ENCODE measurements at places on chromosomes 7 and 10.

DNA sequence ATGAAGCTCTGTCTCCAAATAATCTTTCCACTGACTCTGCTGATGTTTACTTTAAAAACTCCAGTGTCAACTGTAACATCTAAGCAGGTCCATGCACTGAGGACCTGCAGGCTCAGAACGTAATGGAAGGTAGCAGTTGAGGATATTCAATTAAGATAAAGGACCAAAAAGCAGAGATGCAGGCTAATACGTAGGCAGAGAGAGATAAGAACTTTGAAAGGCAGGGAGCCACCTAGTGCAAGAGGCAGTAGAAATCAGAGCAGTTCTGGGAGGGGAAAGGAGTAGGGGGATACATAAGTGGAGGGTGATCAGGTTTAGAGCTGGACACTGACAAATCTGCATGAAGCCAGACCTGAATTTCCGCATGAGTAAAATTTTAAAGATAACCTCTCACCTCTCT lies 114.5 kb upstream of the POM121L12 start:
- DNase-seq, result no peak

- DNase-seq, result no peak
Measured at GRCh38 chr7:79281426-79281825, 172.0 kb downstream of the MAGI2 start.

GRCh38 chr7:100726996-100727761 lies 6.2 kb upstream of the ZAN start:
- DNase-seq, result no peak

- DNase-seq, result no peak
Measured at GRCh38 chr10:62755662-62756653, 48.6 kb upstream of the ADO start.

- no peak for DNase-seq
Measured at GRCh38 chr7:148761499-148762278, 63.0 kb downstream of the CUL1 start.

DNA sequence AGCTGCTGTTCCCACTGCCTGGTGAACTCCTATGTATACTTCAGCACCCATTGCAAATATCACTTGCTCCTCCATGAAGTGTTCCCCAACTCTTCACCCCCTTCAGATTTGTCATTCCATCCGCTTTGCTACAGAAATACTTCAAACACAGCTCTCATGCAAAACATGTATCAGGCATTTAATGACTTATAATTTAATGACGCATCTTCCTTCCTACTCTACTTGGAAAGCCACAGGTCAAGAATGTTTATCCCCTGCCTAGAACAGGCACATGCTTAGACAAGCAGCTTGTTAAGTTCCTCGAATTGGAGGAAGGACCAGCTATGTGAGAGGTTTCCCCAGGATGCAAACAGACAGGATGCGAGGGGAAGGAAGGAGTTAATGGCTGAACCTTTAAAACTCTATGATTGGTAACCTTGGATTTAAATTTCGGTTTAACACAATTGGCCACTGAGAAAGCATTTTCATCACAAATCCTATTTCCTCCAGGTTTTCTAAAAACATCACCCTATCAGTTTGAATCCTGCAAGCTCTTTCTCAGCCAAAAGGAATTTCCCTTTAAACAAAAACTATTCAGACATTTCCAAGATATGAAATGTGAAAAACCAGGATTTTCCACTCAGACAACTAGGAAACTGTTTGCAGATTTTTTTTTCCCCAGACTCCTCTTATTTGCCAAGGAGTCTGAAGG lies 11.5 kb downstream of the CREB3L2 start:
- no peak for DNase-seq

DNA sequence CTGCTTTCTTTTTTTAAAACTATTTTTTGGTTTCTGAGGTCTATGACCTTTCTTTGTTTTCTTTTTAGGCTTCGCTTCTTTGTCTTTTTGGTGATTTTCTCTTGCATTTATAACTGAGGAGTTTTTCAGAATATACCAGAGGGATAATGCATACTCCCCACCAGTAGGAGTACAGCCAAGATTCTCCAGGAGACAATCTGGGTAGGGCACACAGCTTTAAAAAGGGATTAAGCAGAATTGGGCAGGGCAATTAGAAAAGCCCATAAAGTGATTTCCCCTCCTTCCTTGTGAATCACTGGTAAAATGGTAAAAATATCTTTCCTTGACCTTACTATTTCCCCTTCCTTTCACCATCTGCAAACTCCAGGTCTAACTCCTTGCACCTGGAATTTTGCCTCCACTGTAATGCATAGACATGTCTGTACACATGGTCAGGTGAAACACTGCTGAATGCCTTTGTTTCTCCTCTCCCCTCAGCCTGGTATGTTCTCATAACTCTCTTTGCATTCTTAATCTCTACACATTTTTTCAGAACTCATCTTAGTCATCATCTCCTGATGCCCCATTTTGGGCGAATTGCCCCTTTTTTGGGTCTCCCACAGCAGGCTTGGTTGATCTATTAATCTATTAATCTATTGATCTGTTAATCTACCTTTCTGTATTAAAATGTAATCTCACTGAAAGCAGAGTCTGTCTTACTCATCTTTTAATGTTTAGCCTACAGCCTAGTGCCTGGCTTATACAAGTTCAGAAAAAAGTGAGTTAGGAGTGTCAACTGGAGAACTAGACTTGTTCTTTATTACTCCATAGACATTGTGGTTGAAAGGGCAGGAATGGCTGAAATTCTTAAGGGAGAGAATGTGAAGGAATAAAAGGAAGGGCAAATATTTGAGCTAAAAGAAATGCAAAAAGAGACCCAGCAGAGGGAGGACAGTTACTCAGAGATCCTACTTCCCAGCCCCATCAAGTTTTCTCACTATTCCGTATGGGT lies 64.6 kb downstream of the MDFIC start:
- DNase-seq, result no peak

DNA sequence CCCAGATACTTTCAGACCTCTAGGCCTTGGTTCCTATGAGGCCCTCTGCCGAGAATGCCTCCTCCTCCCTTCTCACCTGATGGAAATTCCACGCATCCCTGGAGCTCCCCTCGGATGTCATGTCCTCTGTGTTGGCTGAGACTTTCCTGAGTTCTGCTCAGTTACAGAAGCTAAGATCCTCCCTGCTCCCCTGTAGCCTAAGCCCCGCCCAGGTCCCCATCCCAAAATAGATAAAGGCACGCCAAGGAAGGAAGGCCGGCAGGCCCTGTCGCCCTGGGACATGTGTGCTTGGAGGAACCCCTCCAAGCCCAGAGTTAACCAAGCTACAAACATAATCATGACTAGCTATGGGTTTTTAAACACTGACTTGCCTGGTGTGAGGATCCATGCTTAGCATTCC lies 123.5 kb downstream of the SORBS1 start:
- DNase-seq, result no peak

- no peak for DNase-seq
Measured at GRCh38 chr10:125475815-125476214, 207.1 kb downstream of the TEX36 start.

DNA sequence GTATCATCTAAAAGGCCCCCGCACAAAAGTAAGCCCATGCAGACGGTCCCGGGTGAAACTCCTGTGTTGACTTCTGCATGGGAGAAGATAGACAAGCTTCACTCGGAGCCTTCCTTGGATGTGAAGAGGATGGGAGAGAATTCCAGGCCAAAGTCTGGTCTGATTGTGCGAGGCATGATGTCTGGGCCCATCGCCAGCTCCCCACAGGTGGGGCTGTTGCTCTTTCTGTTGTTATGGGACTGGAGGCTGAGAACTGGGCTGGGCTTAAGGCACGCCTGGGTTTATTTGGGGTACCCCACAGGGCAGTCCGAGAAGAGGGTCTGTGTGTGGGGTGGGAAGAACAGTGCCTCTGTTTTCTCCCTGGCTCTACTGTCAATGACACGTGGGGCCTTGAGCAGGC lies 14.6 kb downstream of the MINDY4 start:
- no peak for DNase-seq

DNA sequence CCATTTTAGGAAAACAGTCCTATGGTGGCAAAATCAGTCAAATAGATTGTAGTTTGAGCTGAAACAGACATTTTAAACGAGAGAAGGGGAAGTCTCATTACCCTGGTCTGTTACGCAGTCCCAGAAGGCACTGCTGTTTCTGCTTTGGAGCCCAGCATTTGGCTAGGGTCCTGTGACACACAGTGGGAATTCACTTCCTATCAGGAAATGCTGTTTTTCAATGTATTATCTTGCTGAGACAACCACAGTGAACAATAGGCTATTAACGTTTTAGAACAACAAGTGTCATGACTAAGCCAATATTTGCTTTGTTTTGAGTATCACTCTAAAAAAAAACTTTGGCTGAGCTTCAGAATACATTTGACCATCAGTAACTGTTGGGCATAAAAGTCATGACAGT lies 74.1 kb downstream of the ADD3 start:
- DNase-seq, result no peak

GRCh38 chr7:154914996-154915380 lies 87.9 kb downstream of the PAXIP1 start:
- DNase-seq, result peak; percentile 54

DNA sequence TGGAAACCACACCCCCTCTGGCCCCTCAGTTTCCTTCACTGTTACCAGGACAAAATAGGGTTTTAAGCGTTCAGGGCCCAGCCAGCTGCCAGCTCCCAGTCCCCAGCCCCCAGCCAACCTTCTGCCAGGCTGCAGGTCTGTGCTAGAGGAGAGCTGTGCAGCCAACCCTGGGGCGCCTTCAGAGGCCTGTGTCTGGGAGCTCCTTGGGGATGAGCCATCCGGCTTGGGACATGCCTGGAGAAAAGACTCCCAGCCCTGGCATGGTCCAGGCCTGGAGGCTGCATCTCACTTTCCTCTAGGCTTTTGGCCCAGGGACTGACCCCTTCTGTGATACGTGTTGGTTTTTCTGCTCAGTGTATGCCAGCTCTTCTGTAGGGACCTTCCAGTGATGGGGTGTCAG lies 487.6 kb upstream of the MGMT start:
- no peak for DNase-seq

DNA sequence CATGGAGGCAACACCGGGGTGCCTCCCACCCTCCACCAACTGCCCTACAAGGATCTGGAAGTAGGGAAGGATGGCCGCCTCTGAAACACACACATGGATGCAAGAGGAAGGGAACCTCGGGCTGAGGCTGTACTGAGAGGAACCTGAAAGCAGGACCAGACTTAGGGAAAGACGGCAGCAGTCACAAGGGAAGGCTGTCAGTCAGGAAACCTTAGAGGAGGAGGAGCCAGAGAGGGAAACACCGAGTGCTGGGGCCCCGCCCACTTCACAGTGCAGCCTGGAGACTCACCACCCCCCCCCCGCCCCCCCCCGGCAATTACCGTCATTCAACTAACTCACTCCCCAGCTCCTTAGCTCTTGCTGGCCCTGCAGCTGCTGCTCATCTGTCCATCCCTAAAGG lies 2.5 kb downstream of the CYREN start:
- no peak for DNase-seq

DNA sequence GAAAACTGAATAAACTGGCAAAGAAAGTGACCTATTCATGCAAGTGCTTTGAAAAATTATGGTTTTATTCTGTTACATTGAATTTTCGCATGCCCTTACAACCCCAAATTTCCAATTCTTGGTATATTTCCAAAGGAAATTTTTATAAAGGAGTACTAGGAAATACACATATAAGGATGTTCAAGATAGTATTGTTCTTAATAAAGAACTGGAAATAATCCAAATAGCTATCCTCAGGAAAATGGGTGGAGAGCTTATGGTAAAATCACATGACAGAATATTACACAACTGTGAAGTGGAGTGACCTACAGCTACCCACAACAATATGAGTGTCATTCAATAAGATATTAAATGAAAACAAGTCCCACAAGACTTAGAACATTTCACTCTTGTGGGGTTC lies 138.9 kb upstream of the BMPER start:
- no peak for DNase-seq

DNA sequence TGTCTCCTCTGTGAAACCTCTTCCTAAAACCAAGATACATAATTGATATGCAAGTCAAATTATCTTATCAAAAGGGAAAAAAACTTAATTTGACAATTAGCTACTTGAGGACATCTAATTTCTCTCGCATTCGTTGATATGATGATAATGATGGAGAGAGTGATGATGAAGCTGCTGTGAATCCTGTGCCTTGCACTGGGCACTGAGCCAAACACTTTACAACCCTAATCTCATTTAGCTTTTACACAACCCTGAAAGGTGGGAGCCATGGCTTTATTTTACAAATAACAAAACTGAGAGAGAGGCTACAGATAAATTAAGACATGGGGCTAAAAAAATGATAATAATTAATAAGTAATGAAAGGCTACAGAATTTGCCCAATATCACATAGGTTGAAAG lies 176.0 kb downstream of the NOC3L start:
- DNase-seq, result no peak

DNA sequence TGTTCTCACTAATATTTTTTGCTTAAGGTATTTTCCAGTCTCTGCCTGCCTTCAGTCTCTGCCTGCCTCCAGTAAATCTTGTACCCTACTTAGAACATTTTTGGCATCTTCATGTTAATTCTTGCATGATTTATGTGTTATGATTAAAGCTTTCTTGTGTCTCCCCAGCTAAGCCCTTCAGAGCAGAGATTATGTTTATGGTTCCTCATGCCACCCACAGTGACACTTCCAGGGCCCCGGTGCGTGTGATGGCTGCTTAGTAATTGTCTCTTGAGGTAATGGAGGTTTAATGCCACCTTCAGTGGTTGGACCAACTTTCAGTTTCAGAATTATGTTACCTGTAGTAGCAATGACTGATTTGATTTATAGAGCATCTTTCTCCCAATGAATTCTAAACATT lies 70.6 kb upstream of the MET start:
- no peak for DNase-seq

GRCh38 chr10:124008681-124009080 lies 84.7 kb downstream of the CHST15 start:
- DNase-seq, result no peak

- DNase-seq, result no peak
Measured at GRCh38 chr7:11083214-11083568, 109.5 kb downstream of the PHF14 start.

GRCh38 chr10:43402176-43402575 lies 6.8 kb downstream of the HNRNPF start:
- no peak for DNase-seq
